A172 (cell line): ENCODE measurements at places on chromosomes 1 and 21.
A peak's percentile ranks its signal among the peaks of the same experiment; 100 is the strongest.

DNA sequence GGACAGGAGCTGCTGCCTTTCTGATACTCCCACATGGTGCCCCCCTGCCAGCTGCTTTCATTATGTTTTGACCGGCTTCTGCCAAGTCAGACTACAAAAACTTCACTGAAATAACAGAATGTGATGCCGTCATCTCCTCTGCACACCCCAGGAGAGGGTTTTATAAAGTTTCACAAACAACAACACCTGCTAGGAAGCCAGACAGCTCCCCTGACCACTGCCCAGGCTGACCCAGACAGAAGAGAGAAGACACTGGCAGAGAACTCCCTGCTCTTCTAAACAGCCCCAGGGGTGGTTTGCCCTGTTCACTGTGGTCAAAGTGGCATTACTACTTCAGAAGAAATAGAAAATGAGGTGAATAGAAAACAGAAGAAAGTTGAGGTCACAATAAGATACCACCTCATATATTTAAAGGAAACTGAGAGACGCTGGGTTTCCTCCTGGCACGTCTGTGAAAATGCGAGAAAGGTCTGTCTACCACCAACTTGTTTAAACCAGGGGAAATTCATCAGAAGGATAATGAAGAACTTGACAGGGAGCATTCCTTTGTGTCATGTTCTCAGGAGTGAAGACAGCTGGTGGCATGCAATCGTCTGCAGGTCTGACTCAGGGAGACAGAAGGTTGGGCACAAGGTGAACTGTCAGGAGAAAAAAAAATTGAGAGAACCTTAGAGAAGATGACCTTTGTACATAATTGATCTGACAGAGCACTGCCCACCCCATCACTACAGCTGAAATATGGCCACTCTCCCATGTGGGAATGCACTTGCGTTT is 119.0 kb upstream of the NFIA start:
- DNase-seq, result no peak

- DNase-seq, result peak; percentile 13
Measured at GRCh38 chr1:152878042-152878441, at the start of gene SMCP. SMCP (plus strand) TSS chr1:152878322; CDS start chr1:152884423, 6,101 bp downstream.

- DNase-seq, result peak; percentile 92
Measured at GRCh38 chr1:239816081-239816782, 275.5 kb upstream of the FMN2 start.

DNA sequence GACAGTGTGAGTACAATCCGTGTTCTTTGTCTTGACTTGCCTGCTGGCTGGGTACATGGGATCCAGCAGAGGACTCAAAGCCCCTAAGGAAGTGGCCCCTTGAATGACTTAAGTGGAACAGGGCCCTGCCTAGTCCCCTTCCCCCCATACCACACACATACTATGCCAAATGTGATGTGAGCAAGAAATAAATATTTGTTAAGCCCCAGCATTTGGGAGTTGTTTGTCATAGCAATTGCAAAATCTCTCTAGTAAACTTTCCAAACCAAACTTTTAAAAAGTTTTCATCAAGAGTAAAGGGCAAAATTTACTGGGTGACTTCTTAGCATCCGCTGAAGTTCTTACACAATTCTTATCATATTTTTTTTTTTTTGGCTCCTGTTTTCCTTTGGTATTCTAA is 32.5 kb upstream of the CACHD1 start:
- DNase-seq, result no peak

DNA sequence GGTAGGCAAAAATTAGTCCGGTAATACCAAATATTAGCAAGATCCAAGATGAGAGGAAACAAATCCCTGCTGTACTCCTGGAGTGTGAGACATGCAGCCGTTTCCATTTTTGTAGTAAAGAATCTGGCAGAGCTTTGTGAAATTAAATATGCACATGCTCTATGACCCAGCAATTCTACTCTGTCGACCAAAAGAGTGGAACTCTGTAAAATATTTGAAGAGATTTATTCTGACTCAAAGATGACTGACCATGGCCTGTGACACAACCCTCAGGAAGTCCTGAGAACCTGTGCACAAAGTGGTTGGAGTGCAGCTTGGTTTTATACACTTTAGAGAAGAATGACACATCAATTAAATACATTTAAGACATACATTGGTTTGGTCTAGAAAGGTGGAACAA is 16.2 kb downstream of the HAX1 start:
- no peak for DNase-seq

- peak; percentile 82 for DNase-seq
Measured at GRCh38 chr1:243924188-243924587, 74.1 kb upstream of the AKT3 start.

DNA sequence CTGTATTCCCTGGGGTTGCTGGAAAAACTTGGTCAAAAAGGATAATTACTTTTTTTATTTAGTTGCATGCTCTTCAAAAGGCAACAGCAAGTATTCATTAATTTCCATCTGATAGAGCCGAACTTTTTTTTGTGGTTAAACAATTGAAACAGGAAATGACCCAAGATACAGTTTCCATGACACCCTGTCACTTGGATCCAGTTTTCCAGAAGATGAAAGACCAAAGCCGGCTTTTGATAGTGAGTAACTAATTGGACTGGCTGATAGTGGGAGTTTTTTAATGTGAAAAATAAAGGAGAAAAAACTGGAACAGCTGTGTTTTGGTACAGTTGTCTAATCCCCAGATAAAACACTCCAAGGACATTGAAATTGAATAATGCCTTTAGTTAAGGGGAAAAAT is 33.0 kb downstream of the CACHD1 start:
- DNase-seq, result peak; percentile 60

DNA sequence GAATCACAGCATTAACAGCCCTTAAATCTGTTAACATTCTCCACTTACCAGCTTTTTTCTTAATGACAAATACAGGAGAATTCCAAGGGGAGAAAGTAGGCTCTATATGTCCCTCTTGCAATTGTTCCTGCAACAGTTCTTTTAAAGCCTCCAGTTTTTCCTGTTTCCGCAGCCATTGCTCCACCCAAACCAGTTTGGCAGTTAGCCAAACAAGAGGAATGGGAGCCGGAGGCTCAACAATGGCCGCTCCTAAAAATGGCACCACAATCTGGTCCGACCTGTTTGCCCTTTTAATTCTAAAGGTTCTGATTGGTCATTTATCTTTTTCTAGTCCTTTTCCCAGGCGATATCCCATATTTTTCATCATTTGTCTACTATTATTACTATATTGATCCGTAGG is 14.0 kb upstream of the L1TD1 start:
- DNase-seq, result no peak

GRCh38 chr1:91129458-91129857 is 107.6 kb upstream of the ZNF644 start:
- no peak for DNase-seq

DNA sequence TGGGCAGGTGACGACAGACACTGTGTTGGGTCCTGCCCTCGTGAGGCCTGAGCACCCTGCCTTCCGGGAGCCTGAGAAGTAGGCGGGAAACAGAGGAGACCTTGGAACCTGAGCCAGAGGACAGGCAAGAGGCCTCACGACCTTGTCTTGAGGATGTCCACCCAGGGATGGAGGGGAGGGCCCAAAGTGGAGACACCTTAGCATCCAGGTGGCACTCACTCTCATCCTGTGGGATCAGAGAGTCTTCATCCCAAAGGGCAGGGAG is 347.2 kb downstream of the NPHP4 start:
- DNase-seq, result no peak

DNA sequence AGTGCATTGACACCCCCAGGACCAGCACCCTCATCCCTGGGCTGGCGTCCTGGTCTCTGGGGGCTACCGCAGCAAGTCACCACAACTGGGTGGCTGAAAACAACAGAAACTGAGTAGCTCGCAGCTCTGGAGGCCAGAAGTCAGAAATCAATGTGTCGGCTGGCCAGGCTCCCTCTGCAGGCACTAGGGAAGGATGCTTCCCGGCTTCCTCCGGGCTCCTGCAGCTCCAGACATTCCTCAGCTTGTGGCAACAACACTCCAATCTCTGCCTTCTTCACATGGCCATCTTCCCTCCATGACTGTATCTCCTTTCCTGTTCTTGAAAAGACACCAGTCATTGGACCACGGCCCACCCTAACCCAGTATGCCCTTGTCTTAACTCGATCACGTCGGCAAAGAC is 224.2 kb downstream of the NPHP4 start:
- DNase-seq, result no peak
